Renal pelvis (tissue), 12 donors: ENCODE measurements at places on chromosomes 4 and X.

DNA sequence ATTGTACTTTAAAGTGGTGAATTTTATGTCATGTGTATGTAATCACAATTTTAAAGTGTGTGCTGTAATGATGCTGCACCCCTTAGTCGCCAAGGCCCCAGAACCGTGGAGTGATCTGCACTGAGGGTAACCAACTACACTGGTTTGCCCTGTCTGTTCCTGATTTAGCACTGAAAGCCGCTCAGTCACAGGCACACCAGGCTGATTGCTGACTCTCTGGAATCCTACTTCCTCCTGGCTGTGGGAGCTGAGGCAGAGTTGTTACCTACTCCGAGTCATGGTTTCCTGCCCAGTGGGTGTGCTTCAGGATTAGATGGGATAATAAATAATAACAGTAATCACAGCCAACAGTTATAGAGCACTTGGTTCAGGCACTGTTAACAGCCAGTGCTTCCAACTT is 645.4 kb downstream of the BCOR start:
- DNase-seq = no peak

DNA sequence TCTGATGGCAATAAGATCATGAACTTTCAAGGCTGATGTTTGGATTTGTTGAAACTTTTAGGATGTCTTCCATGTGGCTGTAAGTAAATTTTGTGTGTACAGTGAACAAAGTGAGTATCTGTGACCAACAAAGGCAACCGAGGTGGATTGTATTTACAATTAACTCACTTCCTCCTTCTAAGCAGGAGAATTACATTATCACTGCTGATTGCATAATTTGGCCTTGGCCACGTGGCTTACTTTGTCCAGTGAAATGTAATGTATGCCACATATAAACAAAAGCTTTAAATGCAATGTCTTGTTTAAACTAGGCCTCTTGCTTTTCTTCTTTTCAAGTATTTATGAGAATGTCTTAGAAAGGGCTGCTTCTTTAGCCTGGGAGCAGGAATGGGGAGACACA is 66.3 kb upstream of the MAD2L1 start:
- no peak for DNase-seq

DNA sequence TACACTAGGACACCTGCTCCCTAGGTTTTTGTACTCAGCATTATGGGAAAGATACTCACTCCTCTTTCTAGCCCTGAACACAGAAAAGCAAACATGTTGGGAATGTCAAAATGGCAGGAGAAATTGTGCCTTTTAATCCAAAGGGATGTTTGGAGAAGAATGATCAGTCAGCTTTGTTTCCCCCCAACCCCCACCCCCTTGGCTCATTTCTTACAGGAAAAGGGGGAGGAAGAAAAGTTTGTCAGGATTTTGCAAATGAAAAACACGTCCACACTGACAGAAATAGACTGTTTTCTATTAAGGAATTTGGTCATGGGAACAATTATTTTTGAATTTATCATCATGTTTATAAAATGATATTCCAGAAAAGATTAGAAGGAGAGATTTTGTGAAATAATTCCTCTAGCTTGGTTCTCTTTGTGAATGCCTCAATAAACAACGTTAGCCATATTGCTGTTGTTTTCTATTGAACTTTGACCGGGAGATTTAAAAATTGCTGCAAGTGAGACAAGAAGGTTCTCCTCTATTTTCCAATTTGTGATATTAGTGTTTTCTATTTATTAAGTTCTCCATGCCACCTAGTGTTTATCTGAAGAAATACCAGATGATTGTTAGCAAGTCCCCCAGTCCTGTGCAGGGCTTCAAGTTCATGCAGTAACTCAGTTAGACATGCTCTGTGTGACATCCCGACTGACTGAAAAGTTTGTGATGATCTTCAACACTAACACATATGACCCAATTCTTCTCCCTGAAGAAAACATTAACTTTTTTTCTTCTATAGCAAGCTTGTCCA is 31.3 kb upstream of the TFDP3 start:
- no peak for DNase-seq

DNA sequence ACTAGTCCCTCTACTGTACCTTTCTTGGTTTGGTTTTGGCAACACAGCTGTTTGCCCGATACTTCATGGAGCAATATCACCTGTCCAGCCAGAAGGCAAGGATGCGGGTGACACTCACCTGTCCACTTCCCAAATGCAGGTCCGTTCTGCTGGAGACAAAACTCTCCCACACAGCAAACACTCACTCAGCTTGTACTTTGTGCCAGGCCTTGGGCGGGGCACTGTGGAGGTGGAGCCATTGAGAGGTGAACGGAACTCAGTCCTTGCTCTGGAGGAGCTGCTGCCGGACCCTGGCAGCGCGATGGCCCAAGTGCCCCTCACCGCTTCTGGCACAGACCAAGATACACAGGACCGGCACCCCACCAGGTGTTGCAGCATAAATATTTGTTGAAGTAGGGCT is 15.3 kb upstream of the HMGB3 start:
- DNase-seq = no peak

DNA sequence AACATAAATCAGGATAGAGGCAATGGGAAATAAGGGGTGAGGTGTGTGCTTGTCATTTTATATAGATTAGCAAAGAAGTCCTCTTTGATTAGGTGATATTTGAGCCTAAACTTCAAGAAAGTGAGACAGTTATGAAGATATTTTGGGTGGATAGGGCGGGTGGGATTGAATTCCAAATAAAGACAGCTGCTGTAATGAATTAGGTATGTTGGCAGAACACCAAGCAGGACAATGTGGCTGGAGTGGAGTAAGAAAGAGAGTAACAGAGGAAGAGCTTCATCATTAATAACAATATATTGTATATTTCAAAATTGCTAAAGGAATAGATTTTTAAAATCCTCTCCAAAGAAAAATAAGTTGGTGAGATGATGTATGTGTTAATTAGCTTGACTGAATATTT is 91.0 kb upstream of the CENPE start:
- DNase-seq = no peak

GRCh38 chr4:5959211-5959982 is 58.8 kb downstream of the C4orf50 start:
- DNase-seq = no peak

- DNase-seq = no peak
Observed at GRCh38 chr4:85474356-85474755, 594 bp upstream of the ARHGAP24 start.

GRCh38 chr4:27490766-27491165 is 630.1 kb downstream of the STIM2 start:
- DNase-seq = no peak

DNA sequence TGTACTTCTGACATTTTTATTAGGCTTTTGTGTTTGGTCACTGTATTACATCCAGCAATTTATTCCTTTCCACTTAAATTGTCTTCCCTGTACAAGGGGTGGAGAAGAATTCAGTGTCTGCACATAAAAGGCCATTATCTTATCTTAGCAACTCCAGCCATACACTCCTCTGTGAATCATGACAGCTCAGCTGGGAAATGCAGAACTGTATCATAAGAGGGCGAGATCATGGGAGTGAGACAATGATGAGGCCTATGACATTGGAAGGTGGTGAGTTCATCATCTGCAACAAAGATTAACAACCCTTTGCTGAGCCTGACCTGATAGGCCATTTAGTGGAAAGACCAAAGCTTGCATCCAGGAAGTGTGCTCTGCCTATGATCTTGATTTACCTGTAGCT is 33.3 kb downstream of the SLIT2 start:
- DNase-seq = no peak
